ENCODE measurements at places on chromosomes 6 and 20.

- DNase-seq: no peak
Observed at GRCh38 chr6:140237251-140237650, 862.8 kb upstream of the CITED2 start.

DNA sequence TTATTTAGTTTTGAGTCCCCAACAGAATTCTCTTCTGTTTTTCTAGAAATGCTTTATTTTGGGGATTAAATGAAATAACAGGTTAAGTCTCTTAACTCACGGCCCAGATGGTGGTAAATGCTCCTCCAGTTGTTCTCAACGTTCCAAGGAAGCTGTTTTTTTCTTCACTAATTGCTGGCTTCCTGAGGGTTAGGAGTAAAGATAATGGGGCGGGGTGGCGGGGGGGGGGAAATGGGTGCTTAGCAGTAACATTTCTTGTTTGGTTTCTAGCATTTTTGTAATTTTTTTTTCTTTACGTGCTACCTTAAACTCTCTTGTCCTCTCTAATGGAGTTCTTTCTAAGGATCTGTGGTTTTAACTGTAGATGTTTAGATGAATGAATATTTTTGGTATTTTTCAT, 2.2 kb downstream of the SRSF3 start:
- no peak for DNase-seq

DNA sequence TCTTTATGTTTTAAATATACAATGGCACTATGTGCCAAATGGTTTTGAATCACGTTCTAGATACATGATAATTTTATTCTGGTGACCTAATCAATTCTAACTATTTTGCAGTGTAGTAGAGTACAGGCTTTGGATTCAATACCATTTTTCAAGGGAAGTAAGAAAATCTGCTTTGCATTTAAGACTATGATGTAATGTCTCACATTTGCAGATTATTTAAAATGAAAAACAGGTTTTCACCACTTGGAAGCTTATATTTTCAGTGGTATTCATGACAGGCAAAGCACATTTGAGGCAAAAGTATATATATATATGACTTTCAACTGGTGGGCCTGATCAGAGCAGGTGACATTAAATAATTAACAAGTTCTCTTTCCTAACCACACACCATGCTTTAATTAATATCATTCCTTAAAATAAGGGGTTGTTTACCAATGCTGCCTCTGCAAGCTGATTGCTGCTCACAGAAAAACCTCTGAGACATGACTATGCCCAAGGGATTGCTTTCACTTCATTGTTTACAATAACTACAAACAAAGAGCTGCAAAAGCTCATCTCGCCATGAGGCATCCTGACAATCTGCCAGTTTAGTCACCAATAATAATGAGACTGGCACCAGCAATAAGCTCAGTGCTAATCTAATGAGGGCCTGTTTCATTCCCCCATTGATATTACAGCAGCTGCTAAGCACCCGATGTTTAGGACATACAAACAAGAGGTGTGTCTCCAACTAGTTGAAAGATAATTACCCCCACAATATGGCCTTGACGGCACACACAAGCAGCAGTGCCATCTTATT, 1176.0 kb upstream of the GJE1 start:
- no peak for DNase-seq

GRCh38 chr6:21664314-21665109, 71.0 kb downstream of the SOX4 start:
- DNase-seq: no peak

Data from GM12864 (cell line).